Stimulated activated CD4-positive, alpha-beta T cell treated with anti-CD3 and anti-CD28 coated beads, Interleukin-1b, Interleukin-23, amount 100 ng/mL, for 1 hour (primary cell): ENCODE measurements at places on chromosomes 5 and 9.

GRCh38 chr5:66129144-66129543 is 15.0 kb upstream of the SREK1 start:
- no peak for DNase-seq

DNA sequence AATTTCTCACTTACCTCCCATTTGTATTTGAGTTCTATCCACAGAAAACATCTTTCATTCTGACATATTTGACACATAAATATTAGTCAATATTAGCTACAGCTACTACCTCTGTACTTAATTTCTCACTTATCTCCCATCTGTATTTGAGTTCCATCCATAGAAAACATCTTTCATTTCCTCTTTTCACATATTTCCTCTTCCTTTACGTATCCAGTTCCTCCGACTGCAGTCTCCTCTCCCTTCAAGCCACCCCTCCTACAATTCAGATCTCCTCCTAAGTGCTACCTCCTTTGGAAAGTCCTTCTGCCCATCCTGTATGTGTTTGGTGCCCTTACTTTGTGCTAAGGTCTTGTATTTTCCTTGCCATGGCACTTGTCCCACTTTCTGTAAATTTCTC is 1.6 kb downstream of the SREK1IP1 start:
- no peak for DNase-seq

- no peak for DNase-seq
These were observed 291.2 kb downstream of the ADAMTS6 start for GRCh38 chr5:65190328-65191053.

DNA sequence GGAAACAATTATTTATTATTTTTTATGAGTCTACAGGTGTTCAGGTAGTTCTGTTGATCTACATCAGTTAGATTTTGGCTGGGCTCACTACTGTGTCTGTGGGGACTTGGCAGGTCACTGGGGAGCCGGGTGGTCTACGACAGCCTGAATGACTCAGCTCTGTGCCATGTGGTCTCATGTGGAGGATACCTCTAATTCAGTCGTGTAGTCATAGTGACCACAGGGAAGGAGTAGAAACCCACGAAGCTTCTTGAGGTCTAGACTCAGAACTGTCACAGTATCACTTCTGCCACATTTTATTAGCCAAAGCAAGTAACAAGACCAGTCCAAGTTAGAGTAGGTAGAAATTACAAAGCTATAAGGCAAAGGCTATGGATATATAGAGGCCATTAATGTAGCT is 64.7 kb upstream of the GRAMD2B start:
- no peak for DNase-seq

GRCh38 chr9:133487331-133487725 is 8.4 kb upstream of the SLC2A6 start:
- no peak for DNase-seq

- DNase-seq = no peak
These were observed 96.3 kb downstream of the ZNF608 start for GRCh38 chr5:124650147-124650561.

DNA sequence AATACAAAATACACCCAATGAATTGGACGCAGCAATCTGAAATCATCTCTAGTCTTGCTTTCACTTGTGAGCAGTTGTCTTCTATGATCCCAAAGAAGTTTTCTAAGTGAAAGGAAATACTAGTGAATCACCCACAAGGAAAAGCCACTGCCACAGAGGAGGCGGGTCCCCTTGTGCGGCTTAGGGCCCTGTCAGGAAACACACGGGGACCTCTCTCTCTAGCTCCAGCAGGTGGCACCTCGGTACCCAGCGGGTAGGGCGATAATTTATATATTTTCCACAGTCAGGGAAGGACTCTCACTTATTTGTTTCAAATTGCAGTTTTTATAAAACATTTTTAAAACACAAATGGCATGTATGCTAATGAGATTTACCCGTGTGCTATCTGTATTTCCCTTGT is 417.1 kb downstream of the KDM4C start:
- no peak for DNase-seq

DNA sequence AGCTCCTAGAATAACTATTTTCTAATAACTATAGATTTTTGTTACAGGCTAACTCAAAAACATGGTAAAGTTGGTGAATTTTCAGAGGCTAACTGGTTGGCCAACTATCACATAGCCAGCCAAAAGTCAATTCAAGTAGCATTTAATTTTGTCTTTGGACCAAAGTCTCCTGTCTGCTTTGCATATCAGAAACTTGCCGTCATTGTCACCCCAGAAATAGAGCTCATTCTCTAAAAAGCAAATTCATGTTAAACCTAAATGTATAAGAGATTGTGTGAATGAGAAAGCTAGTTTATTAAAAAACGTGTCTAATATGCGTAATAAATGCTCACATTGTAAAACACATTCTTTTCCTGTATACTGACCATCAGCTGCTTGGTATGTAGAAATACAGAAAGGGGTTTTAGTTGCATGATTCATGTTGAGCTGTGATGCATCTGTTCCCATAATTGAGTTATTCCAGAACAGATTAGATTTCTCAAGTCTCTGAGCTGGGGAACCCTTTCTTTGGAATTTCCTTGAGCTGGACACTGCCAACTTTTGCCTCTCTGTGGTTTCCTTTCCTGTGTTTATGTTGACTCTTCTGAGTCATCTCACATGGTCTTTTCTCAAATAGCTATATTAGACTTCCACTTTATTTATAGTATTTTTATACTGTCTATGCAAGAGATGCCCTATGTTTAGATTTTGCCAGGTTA is 7.3 kb downstream of the SRFBP1 start:
- DNase-seq = no peak

GRCh38 chr9:99016681-99017387 is 73.1 kb downstream of the COL15A1 start:
- no peak for DNase-seq
